ENCODE measurements at places on chromosomes 11 and 22. TPM values are rescaled to one million over a fixed set of nuclear protein-coding genes. Genes with fewer than 3 reads are reported as not detected.

DNA sequence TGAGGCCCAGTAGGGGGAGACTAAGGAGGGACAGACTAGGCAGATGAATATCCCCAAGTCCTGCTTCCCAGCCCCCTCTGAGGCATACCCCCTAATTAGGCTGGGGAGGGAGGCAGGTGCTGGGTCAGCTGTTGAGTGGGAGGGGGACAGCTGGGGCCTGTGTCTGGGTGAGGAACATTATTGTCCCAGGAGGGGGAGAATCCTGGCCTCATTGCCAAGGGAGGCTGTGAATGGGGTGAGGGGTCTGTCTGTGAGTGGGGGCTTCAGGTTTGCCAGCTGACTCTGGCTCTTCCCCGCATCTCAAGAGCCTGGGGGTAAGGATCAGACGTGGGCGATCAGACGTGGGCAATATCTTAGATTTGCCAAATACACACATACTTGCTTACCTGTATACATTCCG lies 2.1 kb downstream of the INPPL1 start:
- no peaks in the 10 kb centered on the region for H3K27me3 ChIP-seq
- no peak overlapping the region for H3K27ac ChIP-seq
- DNase-seq: no peak
- peaks cover 24% of the 10 kb centered on the region for H3K36me3 ChIP-seq

DNA sequence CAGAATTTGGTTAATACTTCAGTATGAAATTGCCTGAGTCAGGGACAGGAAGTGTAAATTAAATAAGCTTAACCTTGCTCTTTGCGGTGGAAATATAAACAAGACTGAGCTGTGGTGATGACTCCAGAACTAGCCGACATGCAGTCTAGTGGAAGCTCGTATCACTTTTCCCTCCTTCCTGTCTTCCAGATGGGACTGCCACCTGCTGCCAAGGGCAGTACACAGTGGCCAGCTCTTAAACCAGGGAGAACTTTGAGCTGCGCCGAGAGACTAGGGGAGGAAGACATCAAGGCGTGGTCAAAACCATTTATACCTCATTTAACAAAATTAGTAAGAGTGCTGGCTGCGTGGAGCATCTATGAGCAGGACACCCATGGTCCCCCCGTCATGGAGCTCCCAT lies 31.3 kb upstream of the CTTN start:
- H3K4me3 ChIP-seq: no peak overlapping the region
- H3K4me1 ChIP-seq: peaks cover 22% of the 10 kb centered on the region
- peaks cover 11% of the 10 kb centered on the region for H3K36me3 ChIP-seq
- no peaks in the 10 kb centered on the region for H3K27me3 ChIP-seq
- no peak for DNase-seq

GRCh38 chr11:116373104-116373944 lies 399.5 kb downstream of the BUD13 start:
- H3K27me3 ChIP-seq: no peaks in the 10 kb centered on the region
- no peak overlapping the region for H3K27ac ChIP-seq
- no peaks in the 10 kb centered on the region for H3K36me3 ChIP-seq
- no peaks in the 10 kb centered on the region for H3K4me1 ChIP-seq

DNA sequence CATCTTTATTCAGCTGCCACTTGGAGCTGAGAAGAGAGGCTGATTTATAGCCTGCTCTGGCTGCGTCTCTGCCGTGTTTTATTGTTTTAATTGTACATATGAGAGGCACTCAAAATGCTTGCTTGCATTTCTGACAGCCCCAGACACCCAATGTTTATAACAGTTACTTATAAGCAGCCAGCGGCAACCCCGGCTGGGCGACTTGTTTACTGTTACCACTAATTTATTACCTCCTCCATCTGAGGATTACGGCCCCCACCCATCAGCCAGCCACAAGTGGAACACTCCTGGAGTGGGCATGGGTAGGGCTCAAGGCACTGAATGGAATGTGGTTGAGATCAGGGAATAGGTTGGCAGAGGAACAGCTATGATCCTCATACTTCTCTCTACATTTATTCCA lies 61.2 kb downstream of the CLPB start:
- no peaks in the 10 kb centered on the region for H3K4me1 ChIP-seq
- no peak for DNase-seq
- no peak overlapping the region for H3K4me3 ChIP-seq
- no peaks in the 10 kb centered on the region for H3K36me3 ChIP-seq
- H3K27ac ChIP-seq: no peak overlapping the region

GRCh38 chr11:64475145-64475544 lies 115.9 kb upstream of the SLC22A12 start:
- DNase-seq: no peak
- no peaks in the 10 kb centered on the region for H3K36me3 ChIP-seq
- H3K4me3 ChIP-seq: no peak overlapping the region
- H3K27me3 ChIP-seq: no peaks in the 10 kb centered on the region
- H3K27ac ChIP-seq: no peak overlapping the region

DNA sequence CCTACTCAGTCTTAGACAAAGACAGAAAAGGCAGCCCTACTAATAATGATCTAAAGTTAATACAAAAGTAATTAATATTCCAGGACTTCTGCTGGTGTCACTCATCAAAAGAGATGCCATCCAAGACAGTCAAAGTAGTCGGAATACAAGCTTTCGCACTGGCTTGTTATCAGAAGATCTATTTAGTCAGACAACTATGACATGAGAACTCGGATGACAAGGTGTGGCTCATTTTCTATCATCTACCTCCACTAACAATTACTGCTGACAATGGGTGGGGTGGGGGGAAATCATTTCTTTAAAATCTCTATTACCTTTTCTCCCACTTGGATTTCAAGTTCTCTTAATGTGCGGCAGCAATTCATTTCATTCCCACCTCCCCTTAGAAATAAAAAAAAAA lies 56.7 kb downstream of the EFCAB6 start:
- H3K27ac ChIP-seq: no peak overlapping the region
- no peaks in the 10 kb centered on the region for H3K27me3 ChIP-seq
- DNase-seq: no peak
- no peaks in the 10 kb centered on the region for H3K4me1 ChIP-seq
- H3K4me3 ChIP-seq: no peak overlapping the region

Gene TNNI2
- not detected for polyA plus RNA-seq

Gene RFPL3
- polyA plus RNA-seq: not detected

Gene PRAME
- polyA plus RNA-seq: not detected

Gene SEPTIN3
- polyA plus RNA-seq: not detected

Measured in CD8-positive, alpha-beta memory T cell (primary cell).